KBM-7 (cell line): ENCODE measurements at places on chromosomes 1 and 21.

DNA sequence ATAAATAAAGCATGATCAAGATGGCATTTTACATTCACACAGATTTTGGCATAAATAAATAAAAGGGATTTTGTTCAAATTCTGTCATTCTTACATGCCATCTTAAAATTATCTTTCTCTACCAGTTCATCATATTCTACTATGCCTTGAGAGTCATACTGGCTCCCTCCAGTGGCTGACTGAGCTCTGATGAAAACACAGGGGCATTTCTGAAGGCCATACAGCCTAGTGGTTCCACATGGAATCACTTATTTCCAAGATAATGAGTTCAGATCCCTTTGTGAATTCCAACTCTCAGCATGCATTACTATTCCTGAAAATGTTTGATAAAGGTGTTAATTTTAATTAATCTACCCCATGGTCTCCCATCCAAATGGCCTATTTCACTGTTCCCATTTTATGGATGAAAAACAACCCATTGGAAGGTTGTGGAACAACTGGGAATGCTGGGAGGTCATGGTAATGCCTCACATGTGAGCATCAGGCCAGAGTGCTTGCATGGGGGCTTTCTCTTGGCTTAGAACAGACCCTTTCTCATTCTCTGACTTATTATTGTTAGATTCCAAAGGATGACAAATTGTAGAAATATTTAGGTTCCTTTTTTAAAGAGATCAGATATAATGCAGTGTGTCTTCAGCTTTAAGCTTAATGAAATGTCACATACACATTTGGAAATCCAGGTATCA lies 622.4 kb upstream of the PKN2 start:
- peak; percentile 34 for DNase-seq

- peak; percentile 32 for DNase-seq
Measured at GRCh38 chr1:116496898-116497297, 73.9 kb downstream of the CD58 start.

- DNase-seq = no peak
Measured at GRCh38 chr1:86993269-86993985, 79.0 kb downstream of the HS2ST1 start.

GRCh38 chr1:222161676-222162075 lies 386.2 kb downstream of the HHIPL2 start:
- DNase-seq = no peak

GRCh38 chr1:95067062-95067461 lies 5.7 kb downstream of the ALG14 start:
- no peak for DNase-seq

GRCh38 chr21:36698981-36699545 lies at the start of gene SIM2:
TSS of gene SIM2 (plus strand) at chr21:36699115. CDS start at chr21:36699747, 632 bp downstream.
- peak; percentile 33 for DNase-seq

DNA sequence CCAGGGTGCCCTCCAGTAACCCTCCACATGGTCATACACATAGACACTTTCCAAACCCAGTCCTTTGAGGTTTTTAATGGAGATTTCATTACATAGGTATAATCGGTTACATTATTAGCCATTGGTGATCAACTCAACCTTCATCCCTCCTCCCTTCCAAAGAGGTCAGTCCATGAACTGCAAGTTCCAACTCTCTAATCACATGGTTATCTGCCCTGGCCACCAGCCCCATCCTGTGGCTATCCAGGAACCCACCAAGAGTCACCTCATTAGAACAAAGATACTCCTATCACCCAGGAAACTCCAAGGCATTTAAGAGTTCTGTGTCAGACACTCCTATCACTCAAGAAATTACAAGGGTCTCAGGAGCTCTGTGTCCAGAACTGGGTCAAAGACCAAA lies 12.2 kb downstream of the ATP1A4 start:
- DNase-seq = no peak

GRCh38 chr1:66251546-66251945 lies 282.4 kb upstream of the SGIP1 start:
- peak; percentile 86 for DNase-seq

DNA sequence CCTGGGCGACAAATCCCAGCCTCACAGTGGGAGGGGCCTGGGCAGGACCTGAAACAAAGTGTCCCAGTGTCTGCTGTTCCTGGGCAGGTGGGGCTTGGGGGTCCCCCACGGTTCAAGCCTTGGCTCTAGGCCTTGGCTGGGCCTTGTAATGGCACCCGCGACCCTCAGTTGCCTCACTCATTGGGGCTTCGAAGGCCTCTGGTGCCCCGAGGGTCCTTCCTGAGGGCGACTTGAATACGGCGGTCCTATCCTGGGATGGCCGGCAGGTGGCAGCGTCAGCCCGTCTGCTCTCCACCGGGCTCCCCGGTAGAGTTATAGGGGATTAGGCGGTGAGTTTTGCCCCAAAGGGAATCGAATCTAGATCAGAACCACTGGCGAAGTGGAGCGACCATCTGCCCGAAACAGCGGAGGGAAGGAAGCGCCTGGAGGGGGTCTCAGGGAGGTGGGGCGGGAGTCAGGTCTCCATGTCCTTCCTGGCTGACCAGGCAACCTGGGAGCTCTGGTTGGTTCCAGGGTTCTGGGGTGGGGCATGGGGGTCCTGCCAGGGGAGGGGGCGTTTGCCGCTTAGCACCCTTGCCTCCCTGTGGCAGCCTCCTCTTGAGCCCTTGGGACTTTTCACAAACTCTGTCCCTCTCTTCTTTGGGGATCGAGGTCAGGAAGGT lies 2.1 kb upstream of the PEX10 start:
- peak; percentile 75 for DNase-seq

- DNase-seq = peak; percentile 96
Measured at GRCh38 chr1:18927654-18928272, 25.4 kb upstream of the ALDH4A1 start.

GRCh38 chr1:204872262-204872881 lies 1.7 kb downstream of the NFASC start:
- DNase-seq = no peak

GRCh38 chr1:15916417-15916816 lies 59.5 kb downstream of the ZBTB17 start:
- no peak for DNase-seq

- DNase-seq = no peak
Measured at GRCh38 chr1:205072881-205073280, 11.4 kb downstream of the TMEM81 start.

DNA sequence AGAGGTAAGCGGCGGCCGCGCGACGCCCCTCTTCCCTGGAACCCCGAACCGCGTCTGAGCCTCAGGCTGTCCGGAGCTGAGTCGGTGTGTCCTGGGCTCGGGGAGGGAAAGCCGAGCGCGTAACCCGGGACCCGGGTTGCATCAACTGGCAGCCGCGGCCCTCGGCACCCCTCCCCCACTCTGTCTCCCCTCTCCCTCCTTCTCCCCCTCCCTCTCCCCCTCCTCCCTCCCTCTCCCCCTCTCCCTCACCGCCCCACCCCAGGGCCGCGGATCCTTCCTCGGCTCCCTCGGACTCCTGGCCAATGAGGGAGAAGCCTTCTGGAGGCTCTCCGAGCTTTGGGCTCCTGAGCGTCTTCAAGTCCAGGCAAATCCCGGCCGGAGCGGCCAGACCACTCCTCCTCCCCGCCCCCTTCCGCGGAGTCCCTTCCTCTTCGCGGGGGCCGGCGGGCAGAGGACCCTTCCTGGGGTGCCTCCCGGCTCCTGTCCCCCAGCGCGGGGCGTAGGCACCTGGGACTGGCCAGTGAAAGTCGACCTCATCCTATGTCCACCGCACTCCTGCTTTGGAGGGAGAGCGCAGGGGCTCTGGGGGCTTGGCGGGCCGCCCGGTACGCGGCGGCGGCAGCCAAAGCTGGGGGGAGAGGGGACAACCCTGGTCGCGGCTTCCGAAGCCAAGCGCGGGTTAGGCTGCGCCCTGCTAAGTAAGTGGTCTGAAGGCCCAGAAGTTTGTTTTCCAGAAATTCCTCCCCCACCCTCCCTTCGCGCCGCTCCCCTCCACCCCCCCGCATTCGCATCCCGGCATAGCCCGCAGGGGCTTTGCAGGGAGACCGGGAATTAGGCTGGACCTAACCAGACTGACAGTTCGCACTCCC lies 850 bp downstream of the SESN2 start:
- peak; percentile 66 for DNase-seq

GRCh38 chr1:172895050-172895460 lies 155.7 kb downstream of the TNFSF18 start:
- no peak for DNase-seq

GRCh38 chr1:90476994-90477393 lies 240.1 kb downstream of the BARHL2 start:
- no peak for DNase-seq

- no peak for DNase-seq
Measured at GRCh38 chr1:29436181-29436785, 200.0 kb downstream of the PTPRU start.
